ENCODE measurements at places on chromosomes 2 and 18.

DNA sequence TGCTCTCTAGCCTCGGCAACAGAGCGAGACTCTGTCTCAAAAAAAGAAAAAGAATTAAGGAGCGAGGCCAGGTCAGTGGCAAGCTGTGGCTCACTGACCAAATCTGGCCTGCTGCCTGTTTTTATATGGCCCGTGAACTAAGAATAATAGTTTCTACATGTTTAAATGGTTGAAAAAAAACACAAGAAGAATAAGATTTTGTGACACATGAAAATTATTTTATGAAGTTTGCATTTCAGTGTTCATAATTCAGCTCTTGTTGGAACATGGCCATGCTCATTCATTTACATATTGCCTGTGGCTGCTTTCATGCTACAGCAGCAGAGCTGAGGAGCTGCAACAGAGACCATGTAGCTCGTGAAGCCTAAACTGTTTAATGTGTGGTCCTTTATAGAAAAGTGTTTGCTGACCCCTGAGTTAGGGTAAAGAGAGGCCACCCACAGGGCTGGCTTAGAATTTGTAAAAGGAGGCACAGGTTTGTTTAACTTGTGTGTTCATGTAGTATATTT is 59.5 kb downstream of the MFSD6 start:
- no peak for DNase-seq

DNA sequence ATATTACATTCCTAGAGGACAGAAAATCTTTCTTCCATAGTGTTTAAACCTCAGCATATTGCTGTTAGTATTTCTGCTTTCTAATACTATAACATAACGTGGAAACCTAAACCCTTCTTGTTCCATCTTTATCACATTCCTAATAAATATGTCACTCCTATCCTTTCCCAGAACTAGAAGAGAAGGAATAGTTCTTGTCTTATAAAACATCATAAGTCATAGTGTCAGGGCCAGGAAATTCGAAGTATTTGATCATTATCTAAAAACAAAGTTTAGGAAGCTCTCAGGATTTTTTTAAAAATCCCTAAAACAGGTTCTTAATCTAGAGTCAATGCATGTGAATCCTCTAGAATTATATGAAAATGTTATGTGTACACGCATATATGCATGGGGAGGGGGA is 2.0 kb downstream of the NHEJ1 start:
- no peak for DNase-seq

DNA sequence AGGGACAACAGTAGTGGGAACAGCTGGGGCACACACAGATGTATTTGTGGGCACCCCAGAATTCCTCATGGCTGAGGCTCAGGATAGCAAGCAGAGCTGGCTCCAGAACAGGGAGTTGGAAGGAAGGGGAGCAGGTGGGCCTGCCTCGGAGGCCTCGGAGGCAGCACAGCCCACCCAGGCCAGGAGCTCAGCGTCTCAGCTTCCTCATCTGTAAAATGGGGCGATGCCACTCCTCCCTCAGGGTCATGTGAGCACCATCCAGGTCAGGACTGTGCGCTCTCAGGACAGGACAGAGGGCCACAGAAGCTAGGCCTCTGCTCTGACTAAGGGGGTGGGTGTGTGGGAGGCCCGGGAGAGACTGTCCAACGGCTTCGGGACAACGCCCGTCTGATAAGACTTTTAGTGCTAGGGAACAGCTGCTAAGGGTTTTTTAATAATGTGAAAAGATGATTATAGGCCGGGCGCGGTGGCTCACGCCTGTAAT is 106.2 kb downstream of the HDAC4 start:
- DNase-seq: no peak

GRCh38 chr2:155223781-155224406 is 525.4 kb downstream of the KCNJ3 start:
- DNase-seq: no peak

- no peak for DNase-seq
Observed at GRCh38 chr2:224948859-224949258, 93.4 kb downstream of the DOCK10 start.

DNA sequence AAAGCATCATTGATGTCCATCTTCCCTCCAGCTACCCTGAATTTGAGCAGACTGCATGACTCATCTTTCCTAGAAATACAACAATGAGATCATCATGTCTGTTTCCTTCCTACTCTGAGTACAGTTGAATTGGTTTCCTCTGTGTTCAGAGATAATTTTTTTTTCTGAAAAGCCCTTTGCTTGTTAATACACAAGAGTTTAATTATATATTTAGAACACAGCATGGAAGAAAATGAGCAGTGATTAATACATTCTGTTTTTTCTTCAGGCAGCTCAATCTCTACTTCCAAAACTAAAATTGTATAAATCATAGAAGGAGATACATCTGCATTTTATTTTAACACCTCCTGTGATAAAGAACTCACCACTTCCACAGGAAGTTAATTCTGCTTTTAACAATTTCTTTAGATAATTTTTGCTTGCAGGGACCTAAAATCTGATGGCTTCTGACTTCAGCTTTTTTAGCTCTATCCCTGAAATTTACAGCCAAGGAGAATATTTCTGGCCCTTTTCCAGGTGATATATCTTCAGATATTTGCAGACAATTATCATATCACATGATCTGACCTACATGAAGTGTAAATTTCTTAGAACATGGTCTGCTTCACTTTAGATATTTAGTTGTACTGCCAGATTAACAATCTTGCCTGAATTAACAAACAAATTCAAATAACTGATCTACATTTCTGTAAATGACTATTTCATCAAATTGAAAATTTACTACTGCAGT is 249.0 kb downstream of the TRIB2 start:
- no peak for DNase-seq

- DNase-seq: no peak
Observed at GRCh38 chr2:39513641-39514094, 76.6 kb upstream of the MAP4K3 start.

DNA sequence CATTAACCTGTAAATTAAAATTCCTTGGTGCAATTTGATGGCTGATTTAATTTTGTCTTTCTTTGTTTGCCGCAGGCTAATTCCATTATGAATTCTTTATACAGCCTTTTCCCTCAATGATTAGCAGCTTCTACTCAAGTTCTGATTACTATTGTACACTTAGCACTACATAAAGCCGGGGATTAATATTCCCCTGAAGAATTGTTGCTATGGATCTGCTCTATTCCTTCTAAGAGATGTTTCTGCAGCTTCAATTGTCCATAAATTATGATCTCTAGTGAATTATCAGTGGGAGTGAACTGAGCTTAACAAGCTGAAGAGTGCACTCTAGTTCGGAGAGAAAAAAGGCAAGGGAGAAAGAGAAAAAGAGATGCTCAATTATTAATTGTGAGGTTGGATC is 433.7 kb upstream of the SPRED2 start:
- DNase-seq: no peak

- no peak for DNase-seq
Observed at GRCh38 chr2:58635801-58636375, 394.8 kb upstream of the FANCL start.

GRCh38 chr2:228690681-228691080 is 509.2 kb upstream of the SPHKAP start:
- DNase-seq: no peak

DNA sequence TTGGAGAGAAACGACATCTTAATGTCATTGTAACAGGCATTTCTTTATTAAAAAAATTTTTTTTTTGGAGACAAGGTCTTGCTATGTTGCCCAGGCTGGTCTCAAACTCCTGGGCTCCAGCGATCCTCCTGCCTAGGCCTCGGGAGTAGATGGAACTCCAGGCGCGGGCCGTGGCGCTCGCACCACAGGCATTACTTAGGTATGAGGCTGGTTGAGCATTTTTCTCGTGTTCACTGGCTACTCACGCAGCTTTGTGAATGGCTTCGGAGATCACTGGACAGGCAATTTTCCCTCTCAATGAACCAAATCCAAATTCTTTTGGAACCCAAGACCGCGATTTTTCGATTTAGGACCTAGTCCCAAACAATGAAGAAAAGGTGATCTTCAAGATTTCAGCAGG is 795 bp upstream of the TCF7L1 start:
- no peak for DNase-seq

Measured in H1 (cell line).